ENCODE measurements at places on chromosomes 6 and 20. TPM values are rescaled to one million over a fixed set of nuclear protein-coding genes. Genes with fewer than 3 reads are reported as not detected.
A peak's percentile ranks its signal among the peaks of the same experiment; 100 is the strongest.

GRCh38 chr20:33490023-33490933 is at the start of gene CBFA2T2:
Gene CBFA2T2, plus strand, starts transcription at chr20:33490096. Its CDS starts 172 bp downstream, at chr20:33490268.
- peak; percentile 71 for DNase-seq

DNA sequence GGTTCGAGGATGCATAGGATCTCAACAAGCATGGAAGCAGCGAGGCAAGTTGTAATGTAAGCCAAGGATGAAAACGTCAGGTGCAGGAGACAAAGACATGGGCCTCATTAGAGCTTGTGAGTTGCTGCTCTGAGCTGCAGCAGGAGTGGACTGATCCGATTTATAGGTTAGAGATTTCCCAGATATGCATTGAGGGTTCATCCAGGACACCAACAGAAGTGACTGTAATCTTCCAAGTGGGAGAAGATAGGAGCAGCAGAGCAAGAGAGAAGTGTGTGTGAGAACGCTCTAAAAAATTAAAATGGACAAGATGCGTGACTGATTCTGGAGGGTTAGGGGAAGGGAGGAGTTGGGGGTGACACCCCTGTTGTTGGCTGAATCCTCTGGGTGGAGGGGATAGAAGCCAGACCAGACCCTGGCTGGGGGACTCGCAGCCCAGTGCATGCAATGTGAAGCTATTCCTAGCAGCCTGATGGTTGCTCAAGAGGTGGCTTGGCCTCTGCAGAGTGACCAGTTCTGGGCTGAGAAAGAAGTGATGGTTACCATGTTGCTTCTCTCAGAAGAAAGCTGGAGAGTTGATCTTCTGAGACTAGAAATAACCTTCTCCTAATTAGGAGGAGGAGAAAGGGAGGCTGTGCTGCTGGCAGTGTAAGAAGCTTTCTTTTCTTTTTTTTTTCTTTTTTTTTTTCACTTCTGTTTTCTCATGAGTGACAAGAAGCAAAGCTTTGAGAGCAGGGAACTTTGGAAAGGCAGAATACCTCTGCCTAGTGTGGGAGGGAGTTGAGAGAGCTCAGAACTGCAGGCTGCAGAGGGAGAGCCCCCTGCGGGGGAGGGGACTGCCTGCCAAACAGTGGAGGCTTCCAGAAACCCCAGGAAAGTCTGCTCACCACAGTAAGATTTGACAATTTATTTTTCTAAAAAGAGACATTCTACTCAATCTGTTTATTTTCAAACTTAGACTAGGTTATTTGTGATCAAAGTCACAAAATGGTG is 116.9 kb downstream of the SLX4IP start:
- DNase-seq, result no peak

- DNase-seq, result peak; percentile 65
Measured at GRCh38 chr6:39309942-39310531, 4.2 kb downstream of the KCNK17 start.

- no peak for DNase-seq
Measured at GRCh38 chr6:135170849-135171248, 10.3 kb upstream of the MYB start.

- no peak for DNase-seq
Measured at GRCh38 chr6:137875606-137876005, 8.5 kb downstream of the TNFAIP3 start.

Gene PHF1
- total RNA-seq, result 30.2 TPM

DNA sequence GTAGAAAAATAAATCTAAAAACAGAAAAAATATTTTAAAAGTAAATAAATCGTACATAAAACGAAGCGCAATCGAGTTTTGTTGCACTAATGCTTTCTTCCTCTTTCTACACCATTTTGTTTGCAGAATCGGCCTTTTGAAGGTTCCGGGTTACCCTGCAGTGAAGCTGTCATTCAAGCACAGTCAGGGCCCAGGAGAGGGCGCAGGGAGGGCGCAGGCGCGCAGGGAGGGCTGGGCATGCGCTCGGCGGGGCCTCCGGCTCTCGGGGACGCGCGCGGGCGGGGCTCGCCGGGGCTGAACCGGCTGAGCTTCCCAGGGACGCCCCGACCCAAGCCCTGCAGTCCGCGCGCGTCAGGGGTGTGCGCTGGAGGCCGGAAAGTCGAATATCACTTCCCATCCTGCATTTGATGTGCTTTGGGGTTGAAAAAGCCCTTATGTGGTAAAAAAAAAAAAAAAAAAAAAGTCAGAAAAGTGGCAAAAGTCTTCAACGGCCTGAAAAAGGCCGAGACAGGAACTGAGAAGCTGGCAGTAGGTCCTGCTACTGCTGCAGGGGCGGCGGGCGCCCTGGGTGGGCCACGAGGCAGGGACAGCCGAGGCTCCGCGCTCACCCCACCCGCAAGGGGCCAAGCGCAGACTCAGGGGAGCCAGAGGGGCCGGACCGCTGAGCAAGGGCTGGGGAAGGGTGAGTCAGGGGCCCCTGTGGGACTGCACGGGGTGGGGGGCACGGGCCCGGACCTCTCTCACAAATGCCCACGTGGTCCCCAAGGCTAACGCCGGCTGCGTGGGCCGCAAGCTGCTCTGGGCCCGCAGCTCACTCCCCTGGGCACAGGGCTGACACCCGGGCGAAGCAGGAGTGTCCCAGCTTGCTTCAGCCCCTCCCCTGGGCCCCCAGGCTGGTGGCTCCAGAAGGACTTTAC is 40.5 kb downstream of the THBS2 start:
- DNase-seq, result peak; percentile 87

Gene DEFB132
- total RNA-seq, result not detected

DNA sequence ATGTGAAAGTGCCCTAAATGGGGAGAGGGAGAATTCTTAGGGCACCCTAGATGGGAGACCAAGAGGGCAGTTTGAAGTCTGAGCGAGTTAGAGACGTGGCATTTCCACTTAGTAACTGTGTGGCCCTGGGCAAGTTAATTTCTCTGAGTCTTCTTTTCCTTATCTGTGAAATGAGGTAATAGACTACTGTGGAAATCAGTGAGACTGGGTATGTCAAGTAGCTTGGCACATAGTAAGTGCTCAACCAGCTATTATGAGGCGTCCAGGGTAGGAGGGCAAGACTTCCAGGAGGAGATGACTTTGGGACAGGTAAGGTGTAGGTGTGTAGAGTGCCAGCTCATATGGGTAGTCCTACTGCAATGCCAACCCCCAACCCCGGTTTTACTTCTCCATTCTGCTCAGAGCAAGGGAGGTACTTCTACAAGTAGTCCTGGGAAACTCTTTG is 770 bp downstream of the KIF3B start:
- DNase-seq, result peak; percentile 27

Gene CSE1L
- total RNA-seq, result 114 TPM

Gene CDH26
- 0.86 TPM for total RNA-seq

DNA sequence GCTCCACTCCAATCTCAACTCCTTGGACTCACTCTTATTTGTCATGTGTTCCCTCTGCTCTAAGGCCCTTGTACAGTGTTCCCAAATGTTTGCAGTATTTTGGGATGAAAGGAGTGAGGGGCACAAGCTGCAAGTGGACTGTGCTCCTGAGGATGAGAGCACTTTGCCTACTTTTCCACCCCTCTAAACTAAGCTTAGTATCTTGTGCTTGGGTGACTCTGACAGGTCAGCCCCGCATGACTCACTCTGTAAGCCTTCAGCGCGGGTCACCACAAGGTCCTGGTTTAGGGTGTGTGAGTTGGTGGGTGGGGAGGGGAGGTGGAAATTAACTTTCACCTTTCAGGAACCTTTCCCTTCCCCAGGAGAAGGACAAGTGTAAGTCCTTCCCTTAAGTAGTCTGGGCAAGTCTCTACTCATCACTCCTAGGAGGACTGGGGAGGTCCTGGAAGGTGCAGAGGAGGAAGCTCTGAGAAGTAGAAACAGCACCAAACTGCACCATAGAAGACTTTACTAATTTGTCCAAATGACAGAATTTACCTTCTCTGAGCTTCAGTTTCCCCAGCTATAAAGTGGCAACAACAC is 68.8 kb upstream of the EPB41L1 start:
- peak; percentile 71 for DNase-seq

Gene ETV7
- total RNA-seq, result 0.32 TPM

Data from fibroblast of villous mesenchyme (primary cell).